ENCODE measurements at places on chromosomes 6 and 20.
A peak's percentile ranks its signal among the peaks of the same experiment; 100 is the strongest.

GRCh38 chr6:44567406-44567805 is 179.9 kb downstream of the CDC5L start:
- DNase-seq, result no peak

DNA sequence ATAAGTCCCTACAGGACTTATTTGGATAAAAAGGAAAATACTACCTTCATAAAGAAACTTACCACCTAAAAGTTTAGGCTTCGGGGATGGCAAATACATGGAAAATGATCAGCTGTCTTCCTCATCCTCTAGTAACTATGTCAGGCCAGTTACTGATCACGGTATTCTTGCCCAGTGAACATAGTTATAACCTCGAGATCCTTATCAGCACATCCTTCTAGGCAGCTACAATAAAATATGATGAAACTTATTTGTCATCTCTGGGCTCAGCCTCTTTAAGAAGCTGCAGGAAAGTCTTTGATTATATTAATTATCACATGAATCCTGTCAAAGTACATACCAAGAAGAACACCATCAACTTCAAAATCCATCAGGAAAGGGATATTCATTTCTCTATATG is 41.8 kb downstream of the SF3B5 start:
- DNase-seq, result no peak

DNA sequence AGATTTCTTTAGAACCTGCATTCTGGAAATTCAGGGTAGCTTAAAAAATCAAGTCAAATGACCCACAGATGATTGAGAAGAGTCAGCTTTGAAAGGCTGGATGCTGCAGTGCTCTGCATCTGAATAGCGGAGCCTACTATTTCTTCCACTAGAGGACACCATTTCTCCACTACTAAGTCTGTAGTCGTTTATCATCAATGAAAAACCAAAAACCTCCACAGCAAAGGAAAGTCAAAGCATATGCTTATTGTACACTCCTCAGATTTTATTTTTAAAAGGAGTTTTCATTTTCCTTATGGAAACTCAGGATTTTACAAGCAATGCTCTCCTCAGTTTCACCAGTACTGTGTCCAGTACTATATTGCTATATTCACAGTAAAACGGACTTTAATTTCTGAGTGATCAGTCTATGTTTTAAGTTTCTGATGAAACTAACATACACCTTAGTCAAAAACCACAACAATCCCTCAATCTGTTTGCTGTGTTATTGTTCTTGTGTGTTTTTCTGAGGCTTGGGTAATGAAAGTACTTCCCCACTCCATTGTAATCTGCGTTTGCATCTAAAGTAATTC is 50.5 kb upstream of the ENPP5 start:
- DNase-seq, result no peak

DNA sequence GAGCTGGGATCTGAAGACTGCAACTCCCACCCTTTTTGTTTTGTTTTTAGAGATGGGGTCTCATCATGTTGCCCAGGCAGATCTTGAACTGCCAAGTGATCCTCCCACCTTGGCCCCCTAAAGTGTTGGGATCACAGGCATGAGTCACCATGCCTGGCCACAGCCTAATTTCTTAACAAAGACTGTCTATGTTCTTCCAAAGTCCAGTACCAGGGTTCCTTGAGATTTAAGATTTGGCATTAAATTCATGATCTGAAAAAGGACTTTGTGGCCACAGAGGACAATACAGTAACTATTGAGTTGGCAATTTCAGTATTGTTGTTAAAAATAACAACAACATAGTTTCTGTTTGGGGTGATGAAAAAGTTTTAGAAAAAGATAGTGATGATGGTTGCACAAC is 28.7 kb upstream of the BEND3 start:
- DNase-seq, result no peak

DNA sequence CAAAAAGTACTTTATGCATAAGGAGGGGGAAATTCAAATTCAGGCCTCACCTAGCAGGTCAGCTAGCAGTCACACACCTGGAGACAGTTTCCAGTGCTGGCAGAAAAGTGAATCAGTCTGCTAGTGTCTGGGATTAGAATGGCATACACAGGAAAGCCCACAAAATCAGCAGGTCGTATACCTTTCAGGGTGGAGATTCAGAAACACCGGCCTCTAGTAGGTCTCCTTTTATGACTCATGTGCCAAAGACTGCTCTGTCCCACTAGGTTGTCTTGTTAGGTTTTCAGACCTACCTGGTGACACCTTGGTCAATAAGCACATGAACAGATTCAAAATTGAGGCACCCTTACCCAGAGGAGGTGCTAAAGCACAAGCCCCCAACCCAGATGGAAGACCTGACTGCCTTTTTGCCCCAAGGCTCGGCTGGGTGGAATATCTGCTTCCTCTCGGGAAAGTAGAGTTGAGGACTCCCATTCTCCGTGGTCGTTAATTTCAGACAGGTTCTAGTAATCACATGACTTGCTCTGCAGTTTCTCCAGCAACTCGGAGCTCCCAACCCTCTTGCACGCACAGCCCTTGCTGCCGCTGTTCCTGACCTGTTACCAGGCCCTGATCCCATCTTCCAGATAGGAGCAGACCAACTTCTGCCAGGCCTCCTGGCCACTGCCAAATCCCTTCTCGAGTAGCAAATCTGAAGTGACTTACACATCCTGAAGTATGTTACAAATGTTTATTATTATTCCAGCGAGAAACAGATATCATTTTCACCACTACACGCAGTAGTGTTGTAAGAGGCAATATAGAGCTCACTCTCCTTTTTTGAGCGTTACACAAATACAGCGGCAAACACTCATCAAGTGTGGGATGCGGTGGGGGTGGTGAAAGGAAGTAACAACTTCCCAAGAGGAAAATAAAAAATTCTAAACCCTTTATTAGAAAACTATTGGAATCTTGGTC is 46.6 kb downstream of the AGPAT4 start:
- no peak for DNase-seq

GRCh38 chr6:74066168-74066871 is 370.3 kb downstream of the CD109 start:
- DNase-seq, result no peak

- no peak for DNase-seq
Measured at GRCh38 chr6:42140756-42141602, 1.4 kb downstream of the C6orf132 start.

- DNase-seq, result no peak
Measured at GRCh38 chr6:126341126-126341525, 1.2 kb downstream of the CENPW start.

DNA sequence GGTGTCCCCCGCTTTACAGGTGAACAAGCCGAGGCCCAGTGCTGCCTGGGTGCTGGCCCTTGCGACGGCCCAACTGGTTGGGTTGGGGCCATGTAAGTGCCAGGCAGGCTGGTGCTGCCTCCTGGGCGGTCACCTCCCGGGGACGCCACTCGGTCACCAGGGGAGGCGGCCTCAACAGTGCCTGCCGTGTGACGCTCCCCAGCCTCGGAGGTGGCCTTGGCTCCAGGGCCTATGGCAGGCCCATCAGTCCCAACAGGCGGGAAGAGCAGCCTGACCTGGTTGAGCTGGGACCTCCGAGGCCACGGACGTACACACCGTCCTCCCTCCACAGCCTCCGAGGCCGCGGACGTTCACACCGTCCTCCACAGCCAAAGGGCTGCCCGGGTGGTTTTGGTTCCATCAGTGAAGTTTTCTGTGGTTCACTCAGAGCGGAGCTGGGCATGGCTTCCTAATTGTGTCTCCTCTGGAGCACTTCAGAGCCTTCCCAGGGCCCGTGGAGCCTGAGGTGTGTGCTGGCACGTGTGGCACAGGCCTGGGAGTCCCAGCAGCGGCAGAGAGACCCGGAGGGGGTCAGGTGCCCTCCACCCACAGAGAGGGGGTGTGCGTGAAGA is 19.3 kb upstream of the SLCO4A1 start:
- DNase-seq, result no peak

GRCh38 chr20:46512943-46513844 is at the start of gene ZNF334:
ZNF334 (minus strand) TSS chr20:46513559; CDS start chr20:46512102, 1,457 bp downstream.
- peak; percentile 74 for DNase-seq

GRCh38 chr6:20440296-20440695 is 38.6 kb downstream of the E2F3 start:
- DNase-seq, result no peak

GRCh38 chr6:106637717-106638341 is 8.5 kb downstream of the QRSL1 start:
- no peak for DNase-seq

DNA sequence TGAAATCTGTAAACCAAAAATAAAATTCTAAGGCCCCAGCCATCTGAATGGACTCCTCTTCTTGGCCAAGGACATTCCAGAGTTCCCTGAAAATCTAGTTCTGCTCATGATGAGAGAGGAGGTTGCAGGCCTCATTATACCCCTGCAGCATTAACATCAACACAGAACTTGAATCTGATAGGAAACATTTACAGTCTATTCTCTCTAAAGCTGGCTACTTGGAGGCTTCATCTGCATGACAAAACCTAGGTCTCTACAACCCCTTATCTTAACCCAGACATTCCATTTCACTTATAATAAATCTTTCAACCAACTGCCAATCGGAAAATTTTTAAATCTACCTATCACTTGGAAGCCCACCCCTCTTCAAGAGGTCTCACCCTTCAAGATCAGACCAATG is 15.7 kb downstream of the RTN4IP1 start:
- no peak for DNase-seq

DNA sequence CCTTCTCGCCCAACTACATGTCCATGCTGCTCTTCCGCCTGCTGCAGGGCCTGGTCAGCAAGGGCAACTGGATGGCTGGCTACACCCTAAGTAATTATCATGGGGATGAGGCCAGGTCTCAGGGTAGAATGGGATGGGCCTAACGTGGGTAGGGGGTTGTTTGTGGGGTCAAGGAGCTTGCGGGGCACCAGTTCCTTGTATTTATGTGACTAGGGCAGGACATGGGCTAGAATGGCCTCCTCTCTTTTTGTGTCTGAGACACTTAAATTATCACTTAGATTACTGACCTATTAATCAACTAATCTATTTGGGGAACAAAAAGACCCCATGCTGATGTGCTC is 10.7 kb downstream of the SLC22A1 start:
- DNase-seq, result no peak

GRCh38 chr20:61445138-61445537 is 193.1 kb downstream of the CDH4 start:
- DNase-seq, result no peak

DNA sequence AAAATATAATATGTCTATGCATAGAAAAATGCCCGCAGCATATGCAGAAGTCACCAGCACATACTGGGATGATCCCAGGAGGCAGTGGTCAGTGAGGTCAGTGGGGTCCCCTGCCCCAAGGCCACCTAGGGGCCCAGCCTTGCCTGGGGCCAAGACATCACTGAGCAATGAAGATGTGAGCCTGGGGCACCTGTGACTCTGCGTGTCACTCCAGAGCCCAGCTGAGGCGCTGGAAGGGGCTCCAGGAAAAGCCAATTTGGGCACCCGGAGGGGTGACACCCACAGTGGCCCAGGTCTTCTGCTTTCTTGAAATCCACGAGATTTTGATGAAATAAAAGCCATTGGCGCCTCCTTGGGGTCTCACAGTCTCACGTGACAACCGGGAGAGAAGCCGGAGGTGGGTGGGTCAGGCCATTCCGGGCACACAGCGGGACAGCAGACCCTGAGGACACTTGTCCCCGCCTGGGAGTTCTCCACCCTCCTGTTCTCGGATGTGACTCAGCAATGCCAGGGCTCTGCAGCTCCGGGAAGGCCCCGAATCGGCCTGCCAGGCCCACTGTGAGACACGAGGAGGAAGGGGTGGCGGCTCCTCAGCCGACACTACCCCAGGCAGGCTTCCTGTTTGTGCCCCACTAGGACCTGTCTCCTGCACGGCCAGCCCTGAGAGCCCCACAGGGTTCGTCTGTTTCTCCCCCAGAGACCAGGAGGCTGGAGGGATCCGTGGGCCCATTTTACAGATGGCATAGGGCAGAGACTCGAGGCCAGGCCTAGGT is 24.4 kb upstream of the SLCO4A1 start:
- DNase-seq, result peak; percentile 78

GRCh38 chr6:169978615-169979161 is 227.3 kb downstream of the ERMARD start:
- DNase-seq, result no peak

DNA sequence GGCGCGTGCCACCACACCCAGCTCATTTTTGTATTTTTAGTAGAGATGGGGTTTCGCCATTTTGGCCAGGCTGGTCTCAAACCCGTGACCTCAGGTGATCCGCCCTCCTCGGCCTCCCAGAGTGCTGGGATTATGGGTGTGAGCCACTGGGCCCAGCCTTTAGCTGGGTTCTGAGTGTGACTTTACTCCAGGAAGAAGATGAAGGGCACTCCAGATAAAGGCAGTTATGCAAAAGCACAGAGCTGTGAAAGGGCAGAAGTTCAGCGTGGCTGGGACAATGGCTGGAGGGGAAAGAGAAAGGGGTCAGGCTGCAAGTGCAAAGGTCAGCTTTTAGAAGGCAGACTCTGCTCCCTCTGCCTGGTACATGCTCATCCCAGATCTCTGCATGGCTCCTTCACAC is 39.7 kb downstream of the MAP3K5 start:
- no peak for DNase-seq

DNA sequence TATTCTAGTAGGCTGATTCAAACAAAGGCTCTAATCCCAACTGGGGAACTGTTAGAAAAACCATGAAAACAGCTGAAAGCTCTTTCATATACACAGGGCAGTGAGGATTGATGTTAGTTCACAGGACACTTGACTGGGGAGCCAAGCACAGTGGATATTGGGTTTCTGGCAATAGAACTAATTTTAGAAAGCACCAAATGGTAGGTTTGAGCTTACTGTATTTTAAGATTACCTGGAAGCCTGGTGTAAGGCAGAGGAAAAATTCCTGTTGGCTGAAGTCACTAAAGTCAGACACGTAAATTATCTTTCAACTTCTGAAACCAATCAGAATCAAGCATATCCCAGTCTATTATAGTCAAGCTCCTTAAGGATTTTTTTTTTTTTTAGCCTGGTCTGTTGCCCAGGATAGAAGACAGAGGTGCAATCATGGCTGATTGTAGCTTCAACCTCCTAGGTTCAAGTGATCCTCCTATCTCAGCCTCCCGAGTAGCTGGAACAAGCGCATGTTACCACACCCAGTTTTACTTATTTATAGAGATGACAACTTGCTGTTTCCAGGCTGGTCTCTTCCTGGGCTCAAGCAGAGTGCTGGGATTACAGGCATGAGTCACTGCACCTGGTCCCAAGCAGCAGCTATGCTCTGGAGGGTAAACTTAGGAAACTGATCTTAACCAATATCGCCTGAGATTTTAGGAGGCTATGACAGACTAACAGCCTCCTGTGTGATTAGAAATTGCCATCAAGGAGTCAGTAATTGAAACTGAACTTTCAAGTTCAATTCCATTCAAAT is 32.5 kb upstream of the SYNCRIP start:
- DNase-seq, result peak; percentile 33

- DNase-seq, result no peak
Measured at GRCh38 chr20:10096790-10097189, 62.0 kb downstream of the ANKEF1 start.

GRCh38 chr6:114906096-114906495 is 563.3 kb upstream of the HS3ST5 start:
- DNase-seq, result no peak

- no peak for DNase-seq
Measured at GRCh38 chr6:148967541-148967956, 220.7 kb downstream of the UST start.

Data from stimulated activated CD4-positive, alpha-beta T cell treated with anti-CD3 and anti-CD28 coated beads, Interleukin-15, amount 100 ng/mL, for 24 hours (primary cell).